ENCODE measurements at places on chromosomes 6 and 20.

DNA sequence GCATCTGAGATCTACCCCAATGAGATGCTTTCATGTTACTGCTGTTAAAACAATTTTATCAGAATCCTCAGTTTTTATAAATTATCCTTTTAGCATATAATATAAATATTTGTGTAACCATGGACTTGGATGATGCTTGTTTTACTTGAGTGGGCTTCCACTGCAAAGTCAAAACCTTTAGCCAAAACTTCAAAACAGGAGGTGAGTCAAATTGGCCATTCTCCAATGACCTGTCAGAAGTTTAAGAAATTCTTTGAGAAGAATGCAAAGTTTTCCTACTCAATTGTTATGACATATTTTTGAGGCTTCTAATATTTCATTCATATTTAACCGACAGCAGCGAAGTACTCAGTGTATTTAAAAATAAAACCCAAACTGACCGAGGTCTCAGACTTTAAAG lies 507.9 kb downstream of the EYS start:
- no peak for DNase-seq

GRCh38 chr6:38498805-38499445 lies 140.8 kb downstream of the BTBD9 start:
- DNase-seq, result no peak

- DNase-seq, result no peak
Observed at GRCh38 chr6:33237741-33238140, 29.4 kb downstream of the RING1 start.

DNA sequence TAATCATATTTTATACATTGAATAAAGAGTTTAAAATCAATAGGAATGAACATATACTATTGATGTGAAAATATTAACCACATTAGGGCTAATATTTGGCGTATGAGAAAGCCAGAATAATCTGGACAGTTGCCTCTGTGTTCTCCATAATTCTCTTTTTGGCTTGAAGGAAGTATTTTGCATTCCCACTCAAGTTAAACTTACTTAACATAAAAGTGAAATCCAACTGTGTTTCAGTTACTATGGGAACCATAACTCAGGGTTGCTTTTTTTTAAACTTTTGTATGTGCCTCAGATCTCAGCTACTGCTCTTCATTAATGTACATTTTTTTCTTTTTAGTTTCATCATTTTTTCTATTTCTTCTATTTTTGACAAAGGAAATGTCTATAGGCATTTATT lies 479.8 kb downstream of the NKAIN2 start:
- no peak for DNase-seq

DNA sequence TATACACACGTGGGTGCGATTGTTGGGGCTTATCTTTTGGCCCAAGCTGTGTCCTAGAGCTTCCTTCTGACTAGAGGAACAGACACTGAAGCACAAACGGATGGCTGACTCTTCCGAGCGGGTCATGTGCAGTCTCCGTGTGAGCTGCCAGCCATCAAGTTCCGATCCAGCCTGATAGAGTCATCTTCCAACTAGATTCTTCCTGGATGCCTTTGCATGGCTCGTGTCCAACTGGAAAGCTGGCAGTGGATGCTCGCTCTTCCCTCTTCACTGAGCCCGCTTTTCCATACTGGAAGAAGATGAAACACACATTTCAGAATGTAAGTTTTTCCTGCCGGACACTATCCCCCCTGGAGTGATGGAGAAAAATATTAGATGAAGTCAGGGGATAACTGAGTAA lies 148.1 kb downstream of the SCML4 start:
- DNase-seq, result no peak

DNA sequence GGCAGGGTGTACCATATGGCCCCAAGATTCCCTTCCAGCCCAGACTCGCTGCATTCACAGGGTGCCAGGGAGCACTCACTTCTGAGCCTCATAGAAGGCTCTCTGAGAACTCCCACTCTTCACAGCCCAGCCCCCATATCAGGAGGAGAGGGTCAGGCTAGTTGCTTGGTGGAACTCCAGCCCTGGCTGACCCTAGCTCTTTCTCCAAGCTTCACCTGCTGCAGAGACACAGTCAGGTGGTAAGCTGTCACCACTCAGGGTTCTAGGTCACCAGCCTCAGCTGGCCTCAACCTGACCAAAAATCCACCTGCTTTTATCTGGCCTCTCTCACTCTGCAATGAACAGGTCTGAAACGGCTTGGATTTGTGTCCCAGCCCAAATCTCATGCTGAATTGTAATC lies 162.7 kb upstream of the MLN start:
- DNase-seq, result no peak

GRCh38 chr6:43873806-43874714 lies 104.0 kb downstream of the VEGFA start:
- DNase-seq, result no peak

DNA sequence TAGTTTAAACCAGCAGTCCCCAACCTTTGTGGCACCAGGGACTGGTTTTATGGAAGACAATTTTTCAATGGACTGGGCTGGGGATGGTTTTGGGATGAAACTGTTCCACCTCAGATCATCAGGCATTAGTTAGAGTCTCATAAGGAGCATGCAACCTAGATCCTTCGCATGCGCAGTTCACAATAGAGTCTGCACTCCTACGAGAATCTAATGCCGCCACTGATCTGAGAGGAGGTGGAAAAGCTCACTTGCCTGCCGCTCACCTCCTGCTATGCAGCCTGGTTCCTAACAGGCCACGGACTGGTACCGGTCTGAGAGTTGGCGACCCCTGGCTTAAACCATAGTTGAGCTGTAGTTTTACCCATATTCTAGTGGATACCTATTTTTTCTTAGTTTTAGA lies 154.6 kb downstream of the SLC35F1 start:
- no peak for DNase-seq

GRCh38 chr6:31498748-31499147 lies 803 bp downstream of the MICB start:
- DNase-seq, result no peak

DNA sequence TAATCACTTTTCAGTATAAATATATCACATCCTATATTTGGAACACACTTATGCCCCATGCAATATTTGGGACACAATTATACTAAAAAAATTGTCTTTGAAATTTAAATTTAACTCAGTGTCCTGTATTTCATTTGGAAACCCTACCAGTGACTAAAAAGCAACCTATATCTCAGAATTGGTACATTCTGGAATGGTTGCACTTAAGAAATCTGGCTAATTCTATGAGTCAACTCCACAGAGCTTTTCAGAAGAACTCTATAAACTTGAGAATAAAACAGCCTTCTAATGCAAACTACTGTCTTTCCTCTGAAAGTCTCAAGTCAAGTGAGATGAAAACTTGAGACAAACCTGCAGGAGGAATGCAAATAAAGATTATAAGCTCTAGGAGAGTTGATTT lies 320.2 kb downstream of the MAFB start:
- DNase-seq, result no peak

DNA sequence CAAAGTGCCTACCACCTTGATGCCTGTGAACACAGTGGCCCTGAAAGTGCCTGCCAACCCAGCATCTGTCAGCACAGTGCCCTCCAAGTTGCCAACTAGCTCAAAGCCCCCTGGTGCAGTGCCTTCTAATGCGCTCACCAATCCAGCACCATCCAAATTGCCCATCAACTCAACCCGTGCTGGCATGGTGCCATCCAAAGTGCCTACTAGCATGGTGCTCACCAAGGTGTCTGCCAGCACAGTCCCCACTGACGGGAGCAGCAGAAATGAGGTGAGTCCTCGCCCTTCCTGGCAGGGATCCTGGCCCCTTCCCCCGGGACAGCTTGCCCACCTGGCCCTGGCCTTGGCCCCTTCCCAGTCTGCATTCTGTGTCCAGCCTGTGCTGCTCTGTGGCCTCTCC lies 17.9 kb downstream of the MAVS start:
- DNase-seq, result no peak
